ENCODE measurements at places on chromosomes 7 and 10.

GRCh38 chr10:110142965-110143364, 64.4 kb upstream of the MXI1 start:
- DNase-seq, result no peak

DNA sequence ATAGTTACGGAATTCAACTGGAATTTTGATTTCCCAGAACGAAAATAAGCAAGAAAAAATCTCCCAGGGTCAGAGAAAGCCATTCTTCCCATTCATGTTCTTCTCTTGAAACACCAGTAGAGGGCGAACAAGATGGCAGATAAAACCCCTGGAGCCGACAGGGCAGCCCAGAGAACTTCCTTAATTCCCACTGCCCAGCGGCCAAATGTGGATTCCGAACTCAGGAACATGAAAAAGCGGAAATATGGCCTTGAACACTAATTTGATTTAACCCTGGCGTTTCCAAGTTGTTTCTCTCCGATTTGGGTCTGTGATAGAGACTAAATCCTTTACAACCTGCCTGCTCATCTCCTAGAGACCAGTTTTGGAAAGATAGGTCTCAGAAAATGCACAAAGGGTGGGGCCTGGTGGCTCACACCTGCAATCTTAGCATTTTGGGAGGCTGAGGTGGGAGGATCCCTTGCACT, 100.7 kb upstream of the WAC start:
- DNase-seq, result peak; percentile 85

DNA sequence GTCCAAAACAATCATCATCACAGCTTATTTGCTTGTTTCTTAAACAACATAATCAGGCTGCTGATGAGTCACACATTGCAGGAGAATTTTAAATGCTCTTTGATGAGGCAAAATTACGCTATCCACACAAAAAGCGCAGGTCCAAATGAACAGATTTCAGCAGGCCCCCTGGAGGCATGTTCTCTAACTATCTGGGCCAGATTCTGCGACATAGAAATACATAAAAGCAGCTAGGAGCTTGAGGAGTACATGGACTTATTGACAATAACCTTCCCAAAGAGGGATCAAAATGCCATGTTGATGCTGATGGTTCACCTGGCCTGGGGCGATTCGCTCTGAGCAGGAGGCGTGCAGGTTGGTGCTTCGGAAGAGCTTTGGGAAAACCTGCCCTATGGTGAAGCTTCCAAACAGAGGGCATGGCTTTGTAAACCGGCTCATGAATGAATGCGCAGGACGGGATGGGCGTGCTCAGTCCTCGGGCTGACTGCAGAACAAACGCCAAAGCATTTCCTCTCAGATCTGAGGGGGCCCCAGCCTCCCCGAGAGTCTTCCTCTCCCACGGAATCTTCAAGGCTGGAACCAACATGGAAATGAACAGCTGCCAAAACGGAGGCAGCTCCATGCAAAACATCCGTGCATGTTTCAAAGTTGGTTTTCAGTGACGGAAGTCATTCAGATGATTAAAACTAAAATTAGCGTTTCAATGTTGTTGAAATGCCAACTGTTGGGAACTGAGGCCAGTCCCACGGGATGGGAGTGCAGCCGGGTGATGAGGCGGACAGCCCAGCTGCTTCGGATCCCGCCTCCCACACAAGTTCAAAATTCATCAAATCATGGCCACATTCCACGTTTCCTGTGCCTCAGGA, 179.6 kb downstream of the TCERG1L start:
- DNase-seq, result no peak

DNA sequence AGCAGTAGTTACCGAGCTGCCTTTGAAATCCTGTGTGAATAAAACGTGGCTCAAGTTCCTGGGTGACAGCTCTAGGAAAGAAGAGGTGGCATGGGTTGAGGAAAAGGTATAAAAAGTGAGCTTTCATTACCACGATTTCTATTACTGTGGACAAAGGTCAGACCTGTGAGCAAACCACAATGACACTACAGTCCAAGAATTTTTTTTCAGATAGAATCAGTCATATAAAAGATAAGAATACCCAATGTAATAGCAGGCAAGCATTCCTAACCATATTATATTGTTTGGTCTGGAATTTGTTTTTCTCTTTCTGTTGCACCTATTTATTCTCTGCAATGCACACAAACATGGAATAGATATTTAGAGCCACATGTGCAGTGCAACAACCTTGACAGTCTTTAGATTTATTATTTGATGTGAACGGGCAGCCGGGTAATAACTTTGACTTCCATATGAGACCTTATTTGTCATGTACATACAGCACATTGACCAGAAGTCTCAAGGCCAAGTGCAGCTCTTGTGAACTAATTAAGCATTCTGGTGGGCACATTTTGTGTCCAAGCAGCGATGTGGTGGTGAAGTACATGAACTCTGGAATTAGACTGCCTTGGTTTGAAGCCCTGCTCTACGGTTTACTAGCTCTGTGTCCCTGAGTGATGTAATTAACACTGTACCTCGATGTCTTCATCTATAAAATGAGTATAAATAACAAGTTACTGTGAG, 156.8 kb downstream of the NRCAM start:
- no peak for DNase-seq

DNA sequence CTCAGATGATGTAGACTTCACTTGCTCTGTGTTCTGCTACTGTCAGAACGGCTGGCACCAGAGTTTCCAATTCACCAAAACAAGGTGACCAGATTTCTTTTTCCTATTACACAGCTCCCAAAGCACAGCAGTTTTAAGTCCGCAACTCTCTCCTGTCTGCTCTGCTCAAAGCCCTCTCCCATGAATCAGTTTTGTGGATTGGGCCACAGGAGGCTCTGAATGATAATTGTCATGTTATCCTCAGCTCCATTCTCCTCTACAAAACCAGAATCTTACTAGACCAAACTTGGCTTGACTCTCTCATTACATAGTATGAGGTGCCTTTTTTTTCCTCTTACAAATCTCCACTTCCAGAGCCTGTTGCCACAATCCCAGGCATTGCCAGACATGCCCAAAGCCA, 223.5 kb downstream of the SNX13 start:
- DNase-seq, result no peak

DNA sequence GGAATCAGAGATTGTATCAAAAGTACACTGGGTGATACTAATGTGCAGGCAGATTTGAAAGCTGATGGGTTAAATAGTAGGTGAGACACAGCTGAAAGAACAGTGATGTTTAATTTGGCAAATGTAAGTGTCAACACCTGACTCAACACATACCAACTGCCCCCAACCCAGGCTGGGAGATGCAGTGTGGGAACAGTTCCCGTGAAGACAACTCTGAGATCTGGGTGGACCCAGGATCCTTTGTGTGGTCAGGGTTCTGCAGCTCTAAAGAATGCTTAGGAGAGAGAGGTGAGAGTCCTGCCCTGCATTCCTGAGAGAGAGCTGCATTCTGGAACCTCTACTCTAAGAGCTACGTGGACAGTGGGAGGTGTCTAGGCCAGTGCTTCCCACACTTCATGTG, 479.7 kb downstream of the RPS24 start:
- no peak for DNase-seq

GRCh38 chr10:86340991-86341260, 25.7 kb downstream of the GRID1 start:
- DNase-seq, result no peak

GRCh38 chr7:142612237-142612881, 136.9 kb upstream of the PRSS1 start:
- DNase-seq, result no peak

- DNase-seq, result no peak
Observed at GRCh38 chr10:14253711-14254110, 77.0 kb downstream of the FRMD4A start.

- no peak for DNase-seq
Observed at GRCh38 chr10:14309593-14309992, 21.1 kb downstream of the FRMD4A start.

GRCh38 chr10:103513380-103514060, 20.0 kb downstream of the NEURL1 start:
- no peak for DNase-seq

DNA sequence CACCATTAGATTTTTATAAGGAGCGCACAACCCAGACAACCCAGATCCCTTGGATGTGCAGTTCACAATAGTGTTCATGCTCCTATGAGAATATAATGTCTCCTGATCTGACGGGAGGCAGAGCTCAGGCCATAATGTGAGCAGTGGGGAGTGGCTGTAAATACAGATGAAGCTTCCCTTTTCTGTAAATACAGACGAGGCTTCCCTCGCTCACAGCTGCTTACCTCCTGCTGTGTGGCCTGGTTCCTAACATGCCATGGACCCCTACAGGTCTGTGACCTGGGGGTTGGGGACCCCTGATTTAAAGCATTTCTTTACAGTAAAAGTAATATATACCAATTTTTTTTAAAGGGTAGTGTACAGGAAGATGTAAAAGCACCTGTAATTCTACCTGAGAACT, 33.2 kb downstream of the HELLS start:
- no peak for DNase-seq

- DNase-seq, result peak; percentile 5
Observed at GRCh38 chr7:28442540-28443420, 30.5 kb downstream of the CREB5 start.

DNA sequence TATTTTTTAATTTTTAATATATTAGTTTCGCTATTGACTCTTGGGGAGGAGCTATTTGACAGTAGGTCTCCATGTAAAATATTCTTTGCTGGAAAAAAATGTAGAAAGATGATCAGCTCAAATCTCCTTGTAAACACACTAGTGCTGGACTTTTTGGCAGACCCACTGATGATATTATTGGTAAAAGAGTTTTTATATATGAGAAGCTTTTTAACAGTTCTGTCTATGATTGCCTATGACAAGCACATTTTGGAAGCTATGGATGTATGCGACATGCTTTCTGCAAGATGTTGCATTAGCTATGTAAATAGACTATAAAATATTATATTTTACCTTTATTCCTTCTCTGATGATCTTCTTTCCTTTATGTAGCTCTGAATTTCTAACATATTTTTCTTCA, 928.5 kb downstream of the DNAJB9 start:
- no peak for DNase-seq

DNA sequence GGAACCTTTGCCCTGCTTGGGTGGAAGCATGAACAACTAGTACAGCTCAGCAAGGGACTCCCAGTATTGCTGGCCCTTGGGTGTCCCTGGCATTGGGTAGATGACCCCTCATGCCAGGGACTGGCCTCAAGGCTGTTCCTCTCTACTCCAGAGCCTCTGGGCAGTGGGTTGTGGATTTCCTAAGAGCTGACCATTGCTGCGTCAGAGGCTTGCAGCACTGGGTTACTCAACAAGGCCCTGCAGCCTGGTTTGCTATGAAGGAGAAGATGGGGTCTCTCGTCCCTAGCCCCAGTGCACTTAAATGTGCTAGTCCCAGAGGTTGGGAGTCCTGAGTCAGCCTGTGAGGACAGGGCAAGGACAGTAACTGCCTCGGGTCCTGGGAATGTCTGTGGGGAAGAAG, 2.5 kb downstream of the VSIR start:
- DNase-seq, result peak; percentile 75

DNA sequence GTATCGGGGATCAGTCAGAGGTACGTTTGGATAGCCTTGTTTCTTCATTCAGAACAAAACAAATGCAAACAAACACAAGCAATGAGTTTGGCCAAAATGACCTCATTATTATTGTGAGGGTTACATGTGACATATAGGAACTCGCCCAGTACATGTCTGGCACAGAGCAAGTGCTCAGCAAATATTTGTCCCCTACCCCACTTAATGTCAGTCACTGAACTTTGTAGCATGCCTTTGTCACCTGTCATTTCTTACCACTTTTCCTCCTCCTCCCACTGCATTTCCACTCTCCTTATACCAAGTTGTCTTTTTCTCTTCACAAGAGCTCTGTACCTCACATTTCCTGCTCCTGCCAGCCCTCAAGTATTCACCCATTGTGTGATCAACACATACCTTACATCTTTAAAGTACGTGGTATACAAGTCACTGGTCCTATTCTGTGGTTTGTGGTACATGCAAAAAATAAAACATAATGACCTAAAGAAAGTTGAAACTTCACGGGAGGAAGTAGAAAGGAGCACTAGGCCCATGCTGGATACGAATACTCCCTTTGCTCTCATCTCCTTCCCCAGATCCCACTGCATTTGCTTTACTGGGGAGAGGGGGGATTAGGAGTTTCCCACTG, 236.0 kb downstream of the INHBA start:
- no peak for DNase-seq

DNA sequence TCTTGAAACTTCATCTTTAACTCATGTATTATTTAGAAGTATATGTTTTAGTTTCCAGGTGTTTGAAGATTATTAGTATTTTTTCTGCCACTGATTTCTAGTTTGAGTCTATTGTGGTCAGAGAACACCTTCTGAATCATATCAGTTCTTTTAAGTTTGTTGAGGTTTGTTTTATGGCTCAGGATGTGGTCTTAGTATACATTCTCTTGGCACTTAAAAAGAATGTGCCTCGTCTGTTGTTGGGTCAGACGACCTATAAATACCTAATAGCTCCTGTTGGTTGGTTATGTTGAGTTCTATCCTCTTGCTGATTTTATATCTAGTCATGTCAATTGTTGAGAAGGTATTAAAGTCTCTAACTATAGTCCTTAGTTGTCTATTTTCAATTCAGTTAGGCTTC, 15.9 kb downstream of the TDRD1 start:
- no peak for DNase-seq

DNA sequence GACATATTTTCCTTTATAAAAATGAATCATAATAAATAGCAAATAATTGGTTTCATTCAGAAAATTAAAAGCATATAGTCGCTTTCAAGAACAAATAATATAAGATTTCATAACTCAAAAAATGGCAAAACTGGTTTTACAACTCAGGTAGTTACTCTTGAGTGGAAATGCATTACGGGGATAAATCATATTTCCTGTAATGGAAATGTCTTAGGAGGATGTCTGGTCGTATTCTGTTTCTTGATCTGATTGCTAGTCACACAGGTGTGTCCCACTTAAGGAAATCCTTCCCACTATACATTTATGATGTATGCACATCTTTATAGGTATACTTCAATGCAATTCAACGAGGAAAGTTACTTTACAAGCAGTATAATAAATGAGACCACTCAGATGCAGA, 20.7 kb downstream of the NRAP start:
- no peak for DNase-seq

- no peak for DNase-seq
Observed at GRCh38 chr10:110395350-110396283, 90.9 kb upstream of the SMNDC1 start.

DNA sequence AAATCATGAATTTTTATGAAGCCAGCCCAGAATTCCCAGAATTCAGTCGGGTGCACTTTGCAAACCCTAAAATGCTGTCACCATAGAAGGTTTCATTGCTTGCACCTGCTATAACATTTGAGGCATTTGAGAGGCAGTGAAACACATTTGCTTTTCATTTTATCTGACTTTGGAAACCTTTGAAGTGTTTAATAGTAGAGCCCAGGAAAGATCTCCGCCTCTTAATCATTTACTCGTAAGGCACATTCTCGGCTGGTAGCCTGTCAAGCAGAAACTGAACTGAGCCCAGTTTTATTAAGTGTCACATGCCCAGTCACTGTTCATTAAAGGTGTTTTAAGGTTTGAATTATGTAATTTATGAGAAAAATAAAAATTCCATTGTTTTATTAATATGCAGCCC, 247.6 kb downstream of the EMX2 start:
- DNase-seq, result no peak
